T-helper 2 cell treated with Interferon-gamma antibody and Interleukin-4, amounts not matched to agents 5 μg/mL and 100 μg/mL, for 36 hours (primary cell): ENCODE measurements at places on chromosomes 2 and 18.

DNA sequence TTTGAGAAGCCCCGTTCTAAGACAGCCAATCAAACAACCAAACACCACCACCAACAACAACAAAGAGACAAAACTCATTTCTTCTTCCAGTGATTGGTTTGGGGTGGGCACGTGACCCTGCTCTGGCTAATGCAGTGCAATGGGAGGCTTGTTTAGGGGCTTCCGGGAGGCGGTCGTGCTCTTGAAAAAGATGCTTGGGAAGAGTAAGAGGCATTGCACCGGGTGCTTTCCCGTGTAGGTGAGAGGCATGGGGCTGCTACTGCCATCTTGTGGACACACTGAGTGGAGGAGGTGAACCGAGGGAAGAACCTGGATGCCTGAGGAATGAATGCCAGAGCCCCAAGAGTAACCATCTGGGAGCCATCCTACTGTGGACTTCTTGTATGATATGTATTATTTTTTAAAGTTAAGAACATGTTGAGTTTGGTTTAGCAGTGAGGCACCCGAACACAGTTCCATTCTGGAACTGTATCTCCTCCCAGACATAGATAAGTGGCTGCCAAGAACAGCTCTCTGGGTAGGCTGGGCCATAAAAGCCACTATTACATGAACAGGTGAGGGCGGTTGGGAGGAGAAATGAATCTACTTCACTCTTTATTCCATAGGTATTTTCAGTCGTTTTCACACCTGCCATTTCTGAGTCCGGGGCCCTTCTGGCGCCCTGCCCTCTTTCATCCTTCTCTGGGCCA, 19.1 kb upstream of the ARHGAP25 start:
- DNase-seq: no peak

DNA sequence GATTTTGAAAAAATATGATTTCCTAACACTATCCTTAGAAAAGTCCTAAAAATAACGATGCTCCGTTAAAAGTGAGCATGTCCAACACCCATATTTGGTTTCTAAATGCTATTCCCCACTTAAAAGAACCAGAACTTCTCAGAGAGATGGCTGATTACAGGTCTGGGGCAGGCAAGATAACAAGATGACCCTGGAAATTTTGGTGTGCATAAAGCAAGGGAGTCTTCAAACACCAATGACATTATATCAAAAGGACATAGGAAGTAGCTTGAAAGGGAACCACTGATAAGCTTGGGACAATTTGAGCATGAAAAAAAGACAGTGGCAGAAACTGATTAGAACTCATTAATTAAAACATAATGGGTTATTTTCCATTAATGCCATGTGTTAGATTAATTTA, 17.9 kb downstream of the STK17B start:
- no peak for DNase-seq

- no peak for DNase-seq
Observed at GRCh38 chr2:60885683-60886082, 4.3 kb downstream of the REL start.

GRCh38 chr2:234091883-234092282, 41.4 kb downstream of the SPP2 start:
- DNase-seq: no peak

DNA sequence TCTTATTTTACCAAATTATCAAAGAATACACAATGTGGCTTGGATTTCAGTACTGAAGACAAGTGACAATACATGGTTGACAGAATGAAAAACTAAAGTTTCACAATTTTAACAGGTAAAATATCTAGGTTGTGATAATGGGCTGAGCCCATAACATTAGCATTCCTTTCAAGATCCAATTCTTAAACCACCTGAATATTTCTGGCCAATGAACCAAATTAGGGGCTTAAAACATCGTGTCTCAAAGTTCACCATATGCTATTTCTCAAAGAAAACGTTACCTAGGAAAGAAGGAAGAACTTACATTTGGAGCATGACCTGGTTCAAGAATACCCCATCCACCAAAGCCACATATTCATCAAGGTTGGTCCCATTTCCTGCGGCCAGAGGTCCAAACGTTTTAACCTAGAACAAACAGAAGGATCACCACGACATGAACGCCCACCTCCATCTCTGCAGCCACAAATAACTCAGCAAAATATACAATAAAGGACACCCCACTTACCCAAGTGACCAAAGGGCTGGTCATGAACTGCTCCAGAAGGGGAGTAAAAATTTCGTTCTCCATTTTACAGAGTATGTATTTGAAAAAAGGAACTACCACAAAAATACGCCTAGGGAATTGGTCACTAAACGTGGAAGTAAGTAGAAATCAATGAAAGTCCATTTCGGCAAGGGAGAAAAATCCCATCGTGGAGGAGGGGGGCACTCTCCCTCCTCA, 984 bp downstream of the CCDC88A start:
- DNase-seq: no peak

GRCh38 chr2:98026927-98027522, 31.3 kb upstream of the TMEM131 start:
- DNase-seq: no peak

- DNase-seq: no peak
Observed at GRCh38 chr18:47903809-47904208, 26.6 kb downstream of the SMAD2 start.

DNA sequence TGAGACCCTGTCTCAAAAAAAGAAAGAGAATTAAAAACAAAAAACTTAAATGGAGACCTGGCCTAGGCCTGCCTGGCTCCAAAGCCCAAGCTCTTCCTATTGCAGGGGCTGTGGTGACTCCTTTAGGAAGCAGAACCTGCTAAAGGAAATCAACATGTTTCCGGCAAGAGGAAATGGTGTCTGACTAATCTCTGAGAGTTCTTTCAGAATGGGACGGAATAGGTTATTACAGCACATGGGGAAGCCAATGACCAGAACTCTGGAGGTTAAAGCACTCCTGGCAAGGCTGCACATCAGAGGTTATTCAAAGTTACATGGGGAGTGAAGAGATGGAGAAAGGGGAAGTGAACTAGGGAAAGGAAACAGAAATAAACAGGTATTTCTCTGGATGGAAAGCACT, 21.4 kb downstream of the KIF3C start:
- no peak for DNase-seq

- no peak for DNase-seq
Observed at GRCh38 chr2:23380562-23381065, 4.4 kb upstream of the KLHL29 start.

DNA sequence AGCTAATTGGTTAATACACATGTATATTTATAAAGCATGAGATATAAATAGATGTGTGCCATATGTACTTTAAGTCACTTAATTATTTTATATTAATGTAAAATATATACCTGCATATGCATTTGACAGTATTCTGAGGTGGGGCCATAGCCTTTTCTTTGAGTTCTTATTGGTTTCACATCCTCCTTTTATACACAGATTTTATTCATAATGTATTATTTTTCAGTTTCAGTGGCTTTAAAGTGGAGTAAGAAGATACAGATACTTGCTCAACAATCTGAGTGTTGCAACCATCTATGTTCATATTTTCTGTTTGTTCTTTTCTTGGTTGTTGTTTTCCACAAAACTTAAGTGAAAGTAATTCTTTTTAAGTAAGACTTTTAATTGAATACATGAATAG, 436.5 kb downstream of the RND3 start:
- no peak for DNase-seq

DNA sequence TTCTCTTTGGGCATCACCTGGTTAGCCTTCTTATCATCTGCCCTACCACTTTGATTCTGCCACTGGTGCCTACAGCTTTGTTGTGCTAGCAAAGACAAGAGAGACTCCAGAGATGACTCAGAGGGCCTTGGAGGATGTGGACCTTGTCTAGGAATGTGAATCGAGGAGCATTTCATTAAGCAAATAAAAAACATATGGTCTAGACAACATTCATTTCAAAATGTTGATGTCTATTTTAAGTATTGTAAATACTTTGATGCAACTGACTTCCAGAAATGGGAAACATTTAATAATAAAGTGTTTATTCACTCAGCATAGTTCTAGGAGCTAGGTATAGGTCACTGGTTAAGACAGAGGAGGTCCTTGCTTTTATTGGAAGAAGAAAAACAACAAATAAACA, 195.5 kb downstream of the CDCA7 start:
- DNase-seq: no peak

DNA sequence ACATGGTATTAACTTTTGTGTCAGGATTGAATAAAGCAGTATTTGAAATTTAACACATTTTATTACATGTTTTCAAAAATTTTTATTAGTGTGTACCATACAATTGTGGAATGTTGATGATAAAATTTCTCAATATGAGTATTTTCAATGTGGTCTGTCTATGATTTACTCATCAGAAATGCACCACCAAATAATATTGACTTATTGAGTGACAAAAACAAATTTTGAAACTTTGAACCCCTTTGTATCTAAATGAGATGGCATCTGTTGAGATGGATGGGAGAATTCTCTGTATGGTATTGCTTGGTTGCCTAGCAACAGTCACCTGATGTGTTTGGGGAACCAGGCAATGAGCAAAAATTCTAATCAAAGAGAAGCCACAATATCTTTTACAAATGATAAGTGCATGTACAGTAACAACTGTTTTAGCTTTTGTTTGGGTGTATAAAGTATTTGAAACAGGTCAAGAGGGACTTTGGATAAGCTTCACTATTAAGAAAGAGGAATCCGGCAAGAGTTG, 400.1 kb downstream of the CCDC85A start:
- no peak for DNase-seq

GRCh38 chr2:223914324-223914723, 30.8 kb downstream of the WDFY1 start:
- no peak for DNase-seq

GRCh38 chr2:24793761-24794435, 673 bp downstream of the CENPO start:
- DNase-seq: peak; percentile 19

- no peak for DNase-seq
Observed at GRCh38 chr2:177529166-177529565, 136.6 kb downstream of the AGPS start.

DNA sequence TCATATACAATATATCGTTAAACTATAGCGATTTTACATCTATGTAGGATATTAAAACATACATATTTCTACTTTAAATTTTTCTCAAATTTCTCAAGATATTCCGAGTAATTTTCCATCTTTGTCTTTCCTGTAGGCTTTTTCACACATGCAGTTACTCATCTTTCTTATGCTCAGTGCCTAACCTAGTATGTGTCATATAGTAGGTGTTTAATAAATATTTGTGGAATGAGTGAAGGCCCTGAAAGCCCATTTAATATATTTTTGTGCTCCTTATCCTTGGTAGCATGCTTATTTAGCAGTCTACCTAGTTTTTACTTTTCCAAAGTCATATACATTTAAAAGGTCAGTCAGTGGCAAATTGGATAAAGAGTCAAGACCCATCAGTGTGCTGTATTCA, 67.3 kb downstream of the ITGB6 start:
- no peak for DNase-seq

DNA sequence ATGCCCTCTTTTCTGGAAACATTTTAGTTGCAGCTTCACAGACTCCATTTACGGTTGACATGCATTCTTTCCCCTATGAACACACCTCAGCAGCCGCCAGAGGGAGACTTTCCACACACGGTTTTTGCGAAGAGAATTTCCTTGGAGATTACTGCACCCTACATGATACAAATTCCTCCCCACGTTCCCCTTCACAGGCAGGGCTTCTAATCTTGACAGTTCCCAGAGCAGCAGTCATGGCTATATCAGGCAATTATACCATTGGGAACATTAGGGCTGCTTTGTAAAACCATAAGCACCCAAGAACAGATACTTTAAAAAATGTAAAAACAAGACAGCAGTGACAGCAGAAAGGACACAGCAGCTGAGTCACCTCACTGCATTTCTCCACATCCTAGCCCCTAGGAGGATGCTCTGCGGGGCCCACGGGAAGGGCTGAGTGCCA, 253.8 kb downstream of the TGIF1 start:
- no peak for DNase-seq

GRCh38 chr18:77635451-77635850, 385.8 kb downstream of the GALR1 start:
- no peak for DNase-seq

DNA sequence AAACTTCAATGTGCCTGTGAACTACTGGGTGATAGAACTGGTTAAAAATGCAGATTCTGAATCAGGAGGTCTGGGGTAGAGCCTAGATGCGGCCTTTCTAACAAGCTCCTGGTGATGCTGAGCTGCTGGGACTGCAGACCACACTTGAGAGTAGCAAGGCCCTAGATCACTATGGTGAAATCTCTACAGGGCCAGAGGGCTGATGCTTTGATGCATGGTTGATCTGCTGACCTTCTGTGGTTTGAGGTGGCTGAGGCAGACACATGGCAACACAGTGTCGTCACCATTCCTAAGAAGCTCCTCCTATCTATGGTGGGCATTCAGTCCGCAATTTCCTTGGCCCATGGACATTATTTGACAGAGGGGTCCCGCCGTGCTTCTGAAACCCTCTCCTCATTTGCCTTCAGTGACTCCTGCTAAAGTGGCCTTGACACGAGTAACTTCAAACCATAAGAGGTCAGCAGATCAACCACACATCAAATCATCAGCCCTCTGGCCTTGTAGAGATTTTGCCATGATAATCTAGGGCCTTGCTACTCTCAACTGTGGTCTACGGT, 19.8 kb downstream of the CCDC68 start:
- DNase-seq: no peak

DNA sequence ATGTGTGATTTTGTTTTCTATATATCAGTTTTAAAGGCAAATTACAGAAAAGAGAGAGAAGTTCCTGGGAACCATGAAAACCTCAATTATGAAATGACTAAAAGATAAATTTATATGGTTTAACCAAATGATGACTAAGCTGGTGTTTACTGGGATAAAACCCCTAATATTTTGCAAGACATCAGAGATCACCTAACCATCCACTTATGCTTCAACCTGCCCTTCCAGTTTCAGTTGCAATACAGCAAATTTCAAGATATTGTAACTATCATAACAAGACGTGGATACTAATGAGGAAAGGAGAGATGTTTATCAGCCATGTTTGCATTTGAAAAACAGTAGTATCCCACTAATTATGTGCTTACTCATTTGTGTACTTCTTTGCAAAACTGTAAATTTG, 108.2 kb downstream of the GAREM1 start:
- no peak for DNase-seq

- no peak for DNase-seq
Observed at GRCh38 chr2:101187131-101187530, 35.9 kb upstream of the TBC1D8 start.

- DNase-seq: no peak
Observed at GRCh38 chr2:120543899-120544298, 191.8 kb upstream of the GLI2 start.

DNA sequence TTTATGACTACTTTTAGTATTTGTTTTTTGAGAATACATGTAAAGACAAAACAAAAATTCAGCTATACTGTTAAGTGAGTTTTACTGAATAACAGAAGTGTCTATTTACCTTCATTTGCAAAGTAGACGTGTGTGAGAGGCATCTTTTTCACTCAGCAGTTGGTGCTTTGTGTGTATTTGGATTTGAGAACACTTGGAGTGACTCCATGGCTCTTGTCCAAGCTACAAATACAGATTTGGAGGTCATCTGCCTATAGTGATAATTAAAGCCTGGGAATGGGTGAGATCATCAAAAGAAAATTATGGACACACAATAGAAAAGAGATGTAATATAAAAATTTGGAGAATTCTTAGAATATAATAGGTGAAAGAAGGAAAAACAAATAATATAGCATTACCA, 6.2 kb downstream of the NAB1 start:
- no peak for DNase-seq

- DNase-seq: no peak
Observed at GRCh38 chr18:36513556-36513955, 216.0 kb downstream of the FHOD3 start.
